Activated CD8-positive, alpha-beta memory T cell treated with anti-CD3 and anti-CD28 coated beads, Interleukin-2, amount 10 ng/mL, durations not matched to agents 7 days and 5 days (primary cell): ENCODE measurements at places on chromosomes 12 and 14.

- peaks cover 2% of the 10 kb centered on the region for H3K4me1 ChIP-seq
- no peak overlapping the region for H3K4me3 ChIP-seq
- H3K27me3 ChIP-seq, result no peaks in the 10 kb centered on the region
- H3K27ac ChIP-seq, result no peak overlapping the region
Measured at GRCh38 chr12:124508381-124509079, 58.9 kb downstream of the NCOR2 start.

DNA sequence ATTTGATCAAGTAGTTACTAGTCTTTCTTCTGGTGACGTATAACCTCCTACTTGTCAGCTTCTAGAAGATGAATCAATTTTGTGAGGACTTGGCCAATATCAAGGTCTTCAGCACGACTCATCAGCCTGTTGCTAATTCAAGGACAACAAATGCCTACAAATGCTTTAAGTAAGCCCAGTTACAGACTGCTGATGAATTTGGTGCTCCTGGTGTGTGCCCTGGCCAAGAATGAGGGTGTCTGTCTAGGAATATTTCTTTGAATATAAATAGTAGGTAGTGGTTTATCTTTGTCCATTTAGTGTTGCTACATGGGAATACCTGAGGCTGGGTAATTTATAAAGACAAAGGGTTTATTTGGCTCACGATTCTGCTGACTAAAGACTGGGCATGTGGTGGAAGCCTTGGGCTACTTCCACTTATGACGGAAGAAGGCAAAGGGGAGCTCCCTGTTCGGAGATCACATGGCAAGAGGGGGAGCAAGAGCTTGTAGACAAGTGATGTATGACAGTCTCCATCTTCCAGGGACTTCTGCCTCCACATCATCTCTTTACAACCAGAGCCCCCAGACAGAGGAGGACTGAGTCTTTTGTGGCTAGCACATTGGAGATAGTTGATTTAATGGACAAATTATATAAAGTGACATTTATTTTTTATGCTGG, 180.2 kb downstream of the CRADD start:
- peaks cover 11% of the 10 kb centered on the region for H3K27me3 ChIP-seq
- H3K4me3 ChIP-seq, result no peak overlapping the region
- peaks cover 32% of the 10 kb centered on the region for H3K4me1 ChIP-seq
- DNase-seq, result no peak
- H3K27ac ChIP-seq, result no peak overlapping the region
- H3K36me3 ChIP-seq, result peaks cover 2% of the 10 kb centered on the region

DNA sequence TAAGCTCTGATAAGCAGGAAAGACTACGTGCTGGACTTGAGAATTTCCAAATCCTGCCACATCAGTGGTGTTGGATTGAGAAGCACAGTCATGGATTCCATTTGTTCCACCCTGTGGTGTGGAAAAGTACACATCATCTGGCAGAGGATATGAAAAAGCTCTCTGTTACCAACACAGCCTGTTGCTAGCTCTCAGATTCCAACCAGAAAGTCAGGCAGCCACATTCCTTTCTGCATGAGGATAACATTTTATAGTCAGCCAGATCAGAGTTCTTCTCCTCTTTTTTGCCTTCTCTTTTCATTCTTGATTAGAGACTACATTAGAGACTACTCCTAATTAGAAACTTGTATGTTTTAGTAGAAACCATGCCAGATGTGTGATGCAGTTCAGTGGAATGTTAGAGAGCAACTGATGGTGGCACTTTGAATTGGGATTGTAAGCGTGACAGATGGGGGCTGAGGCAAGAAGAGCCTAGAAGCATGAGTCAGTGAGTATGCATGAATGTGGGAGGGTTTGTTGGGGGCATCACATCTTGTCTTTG, 61.2 kb upstream of the STXBP6 start:
- H3K27me3 ChIP-seq, result peaks cover 4% of the 10 kb centered on the region
- H3K27ac ChIP-seq, result no peak overlapping the region
- no peak for DNase-seq
- H3K4me1 ChIP-seq, result no peaks in the 10 kb centered on the region
- no peaks in the 10 kb centered on the region for H3K36me3 ChIP-seq

DNA sequence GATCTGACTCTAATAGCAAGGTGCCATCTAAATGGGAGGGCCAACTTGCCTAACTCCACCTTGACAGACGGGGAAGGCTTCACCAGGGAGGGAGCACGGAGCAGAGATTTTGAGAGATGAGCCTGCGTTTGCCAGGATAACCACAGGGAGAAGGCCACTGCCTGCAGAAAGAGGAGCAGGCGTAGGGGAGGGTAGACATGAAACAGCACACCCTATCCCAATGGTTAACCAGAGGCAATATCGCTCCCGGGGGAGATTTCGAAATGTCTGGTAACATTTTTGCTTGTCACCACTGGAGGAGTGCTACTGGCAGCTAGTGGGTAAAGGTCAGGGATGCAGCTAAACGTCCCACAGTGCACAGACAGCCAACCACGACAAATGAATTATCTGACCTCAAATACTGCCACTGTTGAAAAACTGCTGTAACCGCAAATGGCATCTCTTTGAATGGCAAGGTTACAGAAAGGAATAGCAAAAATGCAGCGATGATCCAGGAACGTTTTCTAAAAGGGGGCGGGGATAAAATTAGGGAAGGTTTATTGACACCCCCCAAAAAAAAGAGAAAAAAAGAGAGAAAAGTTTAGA, 126.0 kb upstream of the ATF7IP start:
- peaks cover 22% of the 10 kb centered on the region for H3K4me1 ChIP-seq
- no peaks in the 10 kb centered on the region for H3K27me3 ChIP-seq
- H3K36me3 ChIP-seq, result peaks cover 14% of the 10 kb centered on the region

DNA sequence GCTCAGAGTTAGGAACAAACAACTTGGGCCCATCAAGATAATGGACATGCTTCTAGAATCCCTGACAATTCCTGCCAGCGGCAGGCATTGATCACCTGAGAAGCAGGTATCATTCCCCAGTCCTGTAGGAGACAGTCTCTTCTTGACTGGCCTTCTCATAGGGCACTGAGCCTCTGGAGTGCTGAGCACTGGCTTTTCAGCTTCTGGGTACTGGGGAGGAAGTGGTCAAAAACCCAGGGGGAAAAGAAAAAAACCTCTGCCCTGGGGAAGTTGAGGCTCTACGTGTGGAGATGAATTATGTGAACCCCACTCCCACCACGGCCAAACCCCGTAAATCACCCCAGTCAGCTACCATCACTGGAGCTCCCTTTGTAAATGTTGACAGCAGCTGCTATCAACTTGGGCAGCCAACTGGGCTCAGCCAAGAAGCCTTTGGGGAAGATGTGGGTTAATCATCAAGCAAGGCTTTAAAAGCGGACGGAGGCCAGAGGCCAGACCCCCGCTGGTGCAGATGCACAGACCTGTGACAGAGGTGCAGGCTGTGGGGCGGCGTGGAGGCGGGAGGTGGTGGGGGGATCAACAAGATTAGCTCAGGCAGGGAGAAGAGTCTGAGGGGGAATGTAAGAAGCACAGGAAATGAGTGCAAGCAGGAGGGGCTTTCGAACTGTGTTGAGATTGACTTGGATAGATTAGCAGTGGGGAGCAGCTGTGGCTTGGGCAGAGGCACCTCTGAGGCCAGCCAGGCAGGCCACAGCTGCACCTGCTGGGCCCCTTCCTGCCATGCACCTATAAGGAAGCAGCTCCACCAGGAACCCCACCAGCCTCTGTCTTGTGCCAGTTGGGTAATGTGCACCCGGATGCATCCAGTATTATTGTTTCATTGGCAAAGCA, 105.4 kb upstream of the HIF1A start:
- peaks cover 57% of the 10 kb centered on the region for H3K4me1 ChIP-seq
- H3K27me3 ChIP-seq, result no peaks in the 10 kb centered on the region
- H3K36me3 ChIP-seq, result peaks cover 19% of the 10 kb centered on the region
